ENCODE measurements at places on chromosomes 16 and 17. TPM values are rescaled to one million over a fixed set of nuclear protein-coding genes. Genes with fewer than 3 reads are reported as not detected.

Gene SYCE1L
- total RNA-seq = 28.6 TPM

DNA sequence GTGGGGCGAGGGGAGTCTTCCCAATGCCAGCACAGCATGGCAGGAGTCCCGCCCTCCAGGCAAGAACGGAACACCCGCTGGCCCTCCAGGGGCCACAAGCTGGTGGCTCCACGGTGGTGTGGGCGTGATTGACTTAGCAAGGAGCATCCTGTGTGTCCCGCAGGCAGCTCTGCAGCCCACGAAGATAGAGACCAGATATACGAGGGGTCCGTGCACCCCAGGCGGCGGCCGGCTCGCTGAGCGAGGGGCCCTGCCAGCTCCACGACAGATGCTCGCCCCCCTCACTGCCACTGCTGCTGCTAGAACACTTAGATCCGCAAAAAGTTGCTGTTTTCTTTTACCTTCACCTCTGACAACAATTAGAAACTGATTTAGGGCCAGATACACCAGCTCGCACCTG is 10.0 kb upstream of the CACNA1H start:
- DNase-seq = no peak

Gene SPATA22
- total RNA-seq = not detected

Gene GDPD3
- 18.6 TPM for total RNA-seq

Gene NPIPA3
- total RNA-seq = 3.0 TPM

DNA sequence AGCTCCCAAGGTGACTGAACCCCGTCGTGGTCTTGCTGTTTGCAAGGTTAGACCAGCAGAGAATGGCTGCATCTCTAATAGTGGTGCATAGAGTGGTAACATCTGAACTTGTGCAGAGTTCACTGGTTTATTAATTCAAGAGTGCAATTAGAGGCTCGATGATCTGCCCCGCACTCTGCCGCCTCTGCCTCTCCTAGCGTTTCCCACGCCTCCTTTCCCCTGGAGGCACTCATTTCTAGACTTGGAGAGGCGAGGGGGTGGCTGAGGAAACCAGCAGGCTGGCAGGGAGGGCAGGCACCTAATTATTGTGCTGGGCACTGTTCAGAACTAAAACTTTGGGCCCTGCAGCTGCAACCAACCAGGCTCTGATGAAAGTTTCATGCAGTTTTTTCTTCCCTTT is 363.5 kb upstream of the EEF2KMT start:
- no peak for DNase-seq

- DNase-seq = no peak
Measured at GRCh38 chr17:43595466-43595865, 49.3 kb upstream of the ETV4 start.

GRCh38 chr17:74458835-74459234 is 7.6 kb upstream of the CD300A start:
- DNase-seq = no peak

- DNase-seq = no peak
Measured at GRCh38 chr17:63132459-63132911, 166.4 kb downstream of the TANC2 start.

DNA sequence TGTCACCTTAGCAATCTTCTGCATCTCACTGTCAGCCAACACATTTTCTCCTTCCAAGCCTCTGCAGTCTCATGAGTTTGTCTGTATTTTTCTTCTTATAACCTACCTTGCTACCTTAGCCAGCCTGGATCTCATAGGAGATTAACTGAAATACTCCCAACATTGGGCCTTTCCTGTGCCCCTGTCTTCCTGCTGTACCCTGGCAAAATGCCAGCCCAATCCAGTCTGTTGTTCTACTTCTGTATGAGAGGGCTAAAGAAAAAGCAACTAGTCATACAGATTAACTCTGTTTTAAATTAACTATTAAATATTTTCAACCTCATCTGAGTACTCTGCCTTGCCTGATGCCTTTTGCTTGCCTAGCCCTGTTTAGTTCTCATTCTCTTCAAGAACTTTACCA is 18.4 kb downstream of the GOSR1 start:
- peak; percentile 14 for DNase-seq

DNA sequence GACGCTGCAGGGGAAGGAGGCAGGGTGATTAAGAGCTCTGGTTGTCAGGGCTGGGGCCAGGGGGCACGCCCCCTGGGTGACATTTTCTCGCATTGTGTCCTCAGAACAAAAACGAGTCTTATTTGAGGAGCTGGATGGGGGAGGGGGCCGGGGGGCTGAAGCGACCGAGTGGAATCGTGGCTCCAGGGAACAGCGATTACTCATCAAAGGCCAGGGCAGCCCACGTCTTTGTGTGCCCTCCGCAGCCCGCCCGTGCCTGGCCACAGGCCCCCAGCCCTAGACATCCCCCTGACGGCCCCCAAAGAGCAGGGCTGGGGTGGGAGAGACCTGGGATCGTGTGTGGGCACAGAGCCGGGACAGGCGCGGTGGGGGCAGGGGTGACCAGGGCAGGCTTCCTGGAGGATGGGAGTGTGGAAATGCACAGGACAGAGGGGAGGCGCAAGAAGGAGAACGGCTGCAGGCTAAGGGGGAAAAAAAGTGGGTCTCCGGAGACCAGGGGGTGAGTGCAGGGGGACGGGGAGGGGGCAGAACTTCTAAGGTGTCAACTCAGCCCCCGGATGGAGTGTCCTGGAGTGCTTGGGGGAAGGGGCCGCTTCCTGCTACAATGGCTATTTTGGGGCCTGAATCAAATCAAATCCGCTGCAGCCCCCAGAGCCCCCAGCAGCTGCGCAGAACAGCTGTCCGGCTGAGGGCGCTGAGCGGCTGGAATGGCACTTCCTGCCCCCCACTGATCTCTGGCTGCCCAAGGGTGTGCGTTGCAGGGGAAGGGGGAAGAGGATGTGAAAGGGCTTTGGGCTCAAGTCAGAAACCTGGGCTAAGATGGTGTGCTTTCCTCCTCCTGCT is 24.0 kb upstream of the PHB1 start:
- no peak for DNase-seq

GRCh38 chr16:27154705-27155521 is 48.4 kb upstream of the KDM8 start:
- DNase-seq = peak; percentile 38

- DNase-seq = no peak
Measured at GRCh38 chr16:74268372-74268782, 28.2 kb upstream of the PSMD7 start.

DNA sequence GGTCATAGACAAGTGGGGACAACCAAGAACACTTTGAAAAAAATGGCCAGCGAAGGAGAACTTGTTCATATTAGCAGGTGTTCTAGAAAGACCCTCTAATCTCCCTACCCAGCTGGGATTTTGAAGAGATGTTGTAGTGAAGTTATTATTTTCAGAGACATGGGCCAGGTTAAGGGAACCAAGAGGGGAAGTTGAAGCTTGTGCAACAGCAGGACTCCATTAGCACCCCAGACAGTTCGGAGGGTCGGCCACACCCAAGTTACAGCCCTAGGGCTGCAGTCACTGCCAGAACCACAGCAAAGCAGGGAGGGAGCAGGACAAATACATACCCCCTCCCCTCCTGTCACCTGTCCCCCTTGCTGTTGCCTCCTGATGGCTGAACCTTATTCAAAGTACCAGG is 42.3 kb downstream of the WSB1 start:
- no peak for DNase-seq

DNA sequence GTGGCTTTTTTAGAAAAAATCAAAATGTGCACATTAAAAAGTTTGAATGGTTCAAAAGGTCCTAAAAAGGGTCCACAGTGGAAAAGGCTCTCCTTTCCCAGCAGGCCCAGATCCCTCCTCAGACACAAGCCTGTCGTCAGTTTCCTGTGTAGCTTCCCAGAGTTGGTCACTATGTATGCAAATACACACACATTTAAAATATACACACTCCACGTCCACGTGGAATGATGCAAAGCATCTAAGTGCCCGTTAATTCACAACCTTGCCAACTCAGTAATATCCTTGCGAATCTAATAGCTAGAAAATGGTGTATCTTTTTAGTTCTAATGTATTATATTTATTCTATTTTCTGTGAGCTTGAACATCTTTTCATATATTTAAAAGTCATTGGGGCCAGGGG is 17.7 kb downstream of the NLRC5 start:
- no peak for DNase-seq

Data from endothelial cell of umbilical vein (primary cell).